ENCODE measurements at places on chromosomes 6 and 20.
A peak's percentile ranks its signal among the peaks of the same experiment; 100 is the strongest.

GRCh38 chr6:81252231-81252630 is 500.2 kb downstream of the TENT5A start:
- no peak for DNase-seq

GRCh38 chr6:26200918-26201721 is 113.9 kb downstream of the HFE start:
- DNase-seq: no peak

DNA sequence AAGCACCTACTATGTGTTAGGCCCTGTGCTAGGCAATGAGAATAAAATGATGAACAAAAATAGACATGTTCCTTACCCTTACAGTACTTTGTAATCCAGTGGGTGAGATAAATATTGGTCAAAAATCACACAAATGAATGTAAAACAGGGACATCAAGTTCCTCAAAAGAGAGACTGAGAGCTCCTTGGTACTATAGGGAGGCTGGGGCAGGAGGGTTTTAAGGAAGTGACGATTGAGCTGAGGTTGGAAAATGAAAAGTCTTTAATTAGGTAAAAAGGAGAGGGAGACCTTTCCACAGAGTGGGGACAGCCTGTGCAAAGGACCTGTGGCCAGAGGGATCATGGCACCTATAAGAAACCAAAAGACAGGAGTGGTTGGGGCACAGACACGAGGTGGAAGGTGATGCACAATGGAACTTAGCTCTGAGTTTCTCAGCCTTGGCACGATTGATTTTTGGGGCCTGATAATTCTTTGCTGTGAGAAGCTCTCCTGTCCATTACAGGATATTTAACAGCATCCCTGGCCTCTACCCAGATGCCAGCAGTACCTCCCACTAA is 140.3 kb downstream of the CEP57L1 start:
- no peak for DNase-seq

- peak; percentile 40 for DNase-seq
Observed at GRCh38 chr6:71349395-71349794, 60.8 kb downstream of the OGFRL1 start.

DNA sequence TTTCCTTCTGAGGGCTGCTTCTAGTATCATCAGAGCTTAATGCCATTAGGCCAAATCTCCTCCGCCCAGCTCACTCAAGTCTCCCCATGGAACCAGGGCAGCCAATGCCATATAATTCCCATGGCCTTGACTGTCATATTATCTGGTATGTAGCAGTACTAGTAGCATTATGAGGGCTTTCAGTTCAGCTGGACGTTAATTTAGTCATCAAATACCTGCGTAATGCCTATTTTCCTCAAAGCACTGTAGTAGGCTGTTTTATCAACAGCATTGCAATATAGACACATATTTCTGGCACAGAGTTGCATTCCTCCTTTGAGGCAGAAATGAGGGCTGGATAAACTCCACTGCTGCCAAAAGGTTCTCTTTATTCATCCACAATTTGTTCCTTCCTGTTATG is 1.7 kb downstream of the KCTD20 start:
- DNase-seq: no peak

DNA sequence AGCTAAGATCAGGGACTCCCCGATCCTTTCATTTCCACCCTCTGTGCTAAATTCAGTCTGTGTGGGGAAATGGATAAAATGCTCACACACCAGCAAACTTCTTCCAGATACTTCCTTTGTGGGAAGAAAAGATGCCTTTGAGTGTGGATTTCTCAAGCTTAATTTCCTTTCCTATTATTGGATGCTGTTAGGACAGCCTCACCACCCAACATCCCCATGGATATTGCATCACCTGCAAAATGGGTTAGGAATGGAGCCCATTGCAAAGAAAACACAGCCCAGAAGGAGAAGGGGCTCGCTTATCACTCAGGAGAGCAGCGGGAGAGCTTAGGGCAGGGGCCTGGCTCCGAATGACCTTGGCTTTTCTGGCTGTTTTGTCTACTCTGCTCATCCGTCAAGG is 272.2 kb downstream of the CDC5L start:
- DNase-seq: no peak

GRCh38 chr6:80482056-80482455 is 375.6 kb downstream of the BCKDHB start:
- DNase-seq: no peak

- DNase-seq: no peak
Observed at GRCh38 chr6:13369591-13369990, 41.3 kb upstream of the TBC1D7 start.

DNA sequence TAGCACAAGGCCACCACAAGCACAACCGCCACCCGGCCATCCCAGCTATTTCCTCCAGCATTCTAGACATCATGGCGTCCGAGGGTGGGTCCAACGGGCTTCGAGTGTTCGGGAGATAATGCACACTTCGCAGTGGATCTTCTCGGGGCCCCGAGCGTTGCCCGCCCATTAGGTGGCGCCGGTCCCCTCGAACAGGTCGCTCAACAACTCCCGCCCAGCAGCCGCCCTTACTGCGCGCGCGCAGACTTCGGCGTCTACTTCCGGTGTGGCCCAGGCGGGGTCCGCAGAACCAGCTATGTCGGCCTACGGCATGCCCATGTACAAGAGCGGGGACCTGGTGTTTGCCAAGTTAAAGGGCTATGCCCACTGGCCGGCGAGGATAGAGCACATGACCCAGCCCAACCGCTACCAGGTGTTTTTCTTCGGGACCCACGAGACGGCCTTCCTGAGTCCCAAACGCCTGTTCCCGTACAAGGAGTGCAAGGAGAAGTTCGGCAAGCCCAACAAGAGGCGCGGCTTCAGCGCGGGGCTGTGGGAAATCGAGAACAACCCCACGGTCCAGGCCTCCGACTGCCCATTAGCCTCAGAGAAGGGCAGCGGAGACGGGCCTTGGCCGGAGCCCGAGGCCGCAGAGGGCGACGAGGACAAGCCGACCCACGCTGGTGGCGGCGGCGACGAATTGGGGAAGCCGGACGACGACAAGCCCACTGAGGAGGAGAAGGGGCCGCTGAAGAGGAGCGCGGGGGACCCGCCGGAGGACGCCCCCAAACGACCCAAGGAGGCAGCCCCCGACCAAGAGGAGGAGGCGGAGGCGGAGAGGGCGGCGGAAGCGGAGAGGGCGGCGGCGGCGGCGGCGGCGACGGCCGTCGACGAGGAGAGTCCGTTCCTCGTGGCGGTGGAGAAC is at the start of gene HDGFL1:
HDGFL1 (plus strand) TSS at position 286 of the 904 bp plus-strand sequence; CDS start at position 296, 10 bp downstream.
- no peak for DNase-seq

GRCh38 chr6:130717657-130718056 is 109.5 kb upstream of the SMLR1 start:
- peak; percentile 16 for DNase-seq

DNA sequence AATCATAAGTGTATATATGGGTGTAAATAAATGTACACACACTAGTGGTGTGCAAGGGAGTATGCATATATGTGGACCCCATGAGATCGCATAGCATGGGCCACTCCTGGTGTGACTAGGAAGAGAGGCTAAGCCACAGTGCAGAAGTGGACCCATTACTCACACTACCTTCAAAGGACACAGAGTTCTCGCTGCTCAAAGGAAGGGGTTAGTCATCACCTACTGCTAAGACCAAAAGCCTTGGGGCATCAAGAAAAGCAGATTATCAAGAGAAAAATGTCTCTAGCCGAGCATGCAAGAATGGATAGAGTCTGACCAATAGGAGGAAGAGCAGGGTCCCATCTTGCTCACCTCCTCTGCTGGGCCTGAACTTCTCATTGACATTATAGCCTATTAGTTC is 195.5 kb downstream of the MAFB start:
- no peak for DNase-seq

GRCh38 chr6:90787446-90787845 is 200.6 kb upstream of the MAP3K7 start:
- no peak for DNase-seq

DNA sequence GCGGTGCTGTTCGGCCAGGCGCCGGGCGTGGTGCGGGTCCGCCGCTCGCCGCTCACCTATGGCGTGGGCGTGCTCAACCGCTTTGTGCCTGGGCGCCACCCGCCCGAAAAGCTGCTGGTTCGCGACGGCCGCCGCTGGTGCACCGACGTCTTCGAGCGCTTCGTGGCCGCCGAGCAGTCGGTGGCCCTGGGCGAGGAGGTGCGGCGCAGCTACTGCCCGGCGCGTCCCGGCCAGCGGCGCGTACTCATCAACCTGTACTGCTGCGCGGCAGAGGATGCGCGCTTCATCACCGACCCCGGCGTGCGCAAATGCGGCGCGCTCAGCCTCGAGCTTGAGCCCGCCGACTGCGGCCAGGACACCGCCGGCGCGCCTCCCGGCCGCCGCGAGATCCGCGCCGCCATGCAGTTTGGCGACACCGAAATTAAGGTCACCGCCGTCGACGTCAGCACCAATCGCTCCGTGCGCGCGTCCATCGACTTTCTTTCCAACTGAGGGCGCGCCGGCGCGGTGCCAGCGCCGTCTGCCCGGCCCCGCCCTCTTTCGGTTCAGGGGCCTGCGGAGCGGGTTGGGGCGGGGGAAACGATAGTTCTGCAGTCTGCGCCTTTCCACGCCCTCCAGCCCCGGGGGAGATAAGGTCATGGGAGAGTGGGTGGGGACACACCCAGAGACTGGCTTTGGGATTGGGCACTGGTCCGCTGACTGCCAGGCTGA is 15.7 kb downstream of the ADISSP start:
- DNase-seq: peak; percentile 72

DNA sequence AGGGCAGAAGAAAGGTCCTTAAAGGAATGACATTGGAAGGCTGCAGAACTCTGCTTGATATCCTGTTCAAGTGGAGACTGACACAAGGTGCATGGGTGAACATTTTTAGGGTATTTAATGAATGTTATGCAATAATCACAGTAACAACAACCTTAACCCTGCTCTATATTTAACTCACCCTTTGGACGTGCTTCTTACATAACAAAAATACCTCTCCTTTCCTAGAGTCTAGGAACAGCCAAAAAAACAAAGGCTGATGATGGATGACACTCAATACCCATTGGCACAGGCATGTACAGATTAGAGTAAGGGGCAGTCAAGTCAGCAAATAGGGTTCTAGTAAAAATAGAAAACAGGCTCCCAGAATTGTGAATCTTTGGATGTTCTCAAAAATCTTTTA is 30.6 kb downstream of the ROS1 start:
- no peak for DNase-seq

- DNase-seq: peak; percentile 70
Observed at GRCh38 chr6:83215131-83216047, 22.2 kb downstream of the RWDD2A start.

DNA sequence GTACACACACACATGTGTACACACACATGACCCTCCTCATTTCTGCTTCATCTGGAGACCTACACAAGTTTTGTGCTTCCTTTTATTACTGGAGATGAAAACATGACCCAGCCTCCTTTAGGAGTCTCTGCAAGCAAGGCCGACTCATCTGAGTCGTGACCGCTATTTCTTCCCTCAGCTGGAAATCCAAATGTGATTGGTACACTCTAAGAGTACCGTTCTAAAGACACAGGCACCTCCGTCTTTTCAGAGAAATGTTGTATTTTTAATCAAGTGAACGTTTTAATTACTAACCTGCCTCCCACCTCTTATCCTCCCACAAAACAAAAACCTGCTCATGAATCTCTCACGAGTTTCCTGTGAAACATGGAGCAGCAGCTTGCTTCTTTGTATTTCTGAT is 63.0 kb downstream of the LAMP5 start:
- DNase-seq: no peak
